ENCODE measurements at places on chromosomes 12 and 14. TPM values are rescaled to one million over a fixed set of nuclear protein-coding genes. Genes with fewer than 3 reads are reported as not detected.

Gene POLE2
- total RNA-seq = 10.4 TPM

Gene IFI27L2
- 85.9 TPM for total RNA-seq

Gene NUAK1
- 5.8 TPM for total RNA-seq

Gene RND1
- not detected for total RNA-seq

Gene PRR4
- total RNA-seq = 4.4 TPM

Gene FOXG1
- not detected for total RNA-seq

Gene HOXC10
- total RNA-seq = not detected

Gene TOMM20L
- total RNA-seq = not detected

Gene RPS6KL1
- 6.3 TPM for total RNA-seq

Gene GLIPR1L2
- 6.2 TPM for total RNA-seq

Gene TMEM119
- total RNA-seq = 4.8 TPM
